ENCODE measurements at places on chromosomes 7 and 10.
A peak's percentile ranks its signal among the peaks of the same experiment; 100 is the strongest.

DNA sequence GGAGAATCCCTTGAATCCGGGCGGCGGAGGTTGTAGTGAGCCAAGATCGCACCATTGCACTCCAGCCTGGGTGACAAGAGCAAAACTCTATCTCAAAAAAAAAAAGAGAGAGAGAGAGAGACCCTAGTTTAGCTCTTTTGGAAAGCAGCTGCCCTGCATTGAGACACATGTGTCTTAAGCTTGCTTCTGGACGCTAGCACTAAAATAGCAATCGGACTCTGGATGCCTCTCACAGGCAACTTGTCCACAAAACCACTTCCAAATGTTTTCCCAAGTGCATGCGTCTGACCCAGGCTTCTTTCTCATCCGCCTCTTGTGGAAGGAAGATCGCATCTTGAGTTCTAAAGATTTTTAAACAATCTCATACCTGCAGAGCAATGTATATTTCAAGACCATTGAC is 182.7 kb downstream of the CUX1 start:
- DNase-seq: no peak

- DNase-seq: no peak
Measured at GRCh38 chr7:1667566-1668395, 2.3 kb upstream of the ELFN1 start.

- no peak for DNase-seq
Measured at GRCh38 chr7:885893-886625, 9.7 kb downstream of the GET4 start.

- DNase-seq: no peak
Measured at GRCh38 chr10:121514141-121514865, 83.9 kb downstream of the FGFR2 start.

DNA sequence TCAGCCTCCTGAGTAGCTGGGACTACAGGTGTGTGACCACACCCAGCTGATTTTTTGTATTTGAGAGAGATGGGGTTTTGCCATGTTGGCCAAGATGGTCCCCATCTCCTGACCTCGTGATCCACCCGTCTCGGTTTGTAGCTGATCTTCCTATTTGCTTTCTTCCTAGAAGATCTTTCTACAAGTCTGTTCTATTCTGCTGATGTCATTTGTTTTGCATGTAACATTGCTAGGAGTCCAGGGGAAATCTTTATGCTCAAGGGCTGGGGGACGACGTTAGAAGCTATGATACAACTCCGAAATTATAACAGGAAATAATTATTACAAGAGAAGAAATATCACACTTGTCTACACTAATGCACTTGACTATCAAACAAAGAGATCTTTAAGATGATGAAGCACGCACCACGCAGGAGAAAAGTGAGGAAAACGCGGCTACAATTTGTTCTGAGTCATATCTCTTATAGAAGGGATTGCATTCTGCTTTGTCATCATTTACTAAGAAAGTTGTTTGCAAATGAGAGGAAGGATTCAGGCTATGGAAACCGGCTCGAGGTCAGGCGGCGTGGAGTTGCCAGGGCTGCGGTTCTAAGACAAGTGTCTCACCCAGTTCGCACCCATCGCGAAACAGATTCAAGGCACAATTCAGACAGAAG is 103.0 kb upstream of the CARD11 start:
- no peak for DNase-seq

GRCh38 chr10:12195603-12196506 is at the start of the genes CDC123 and NUDT5:
TSS of gene CDC123 (plus strand) at chr10:12196188. CDS start at chr10:12196246, 58 bp downstream.
TSS of gene NUDT5 (minus strand) at chr10:12195891. CDS start at chr10:12186291, 9,600 bp downstream.
- peak; percentile 92 for DNase-seq

Data from CD4-positive, alpha-beta T cell (primary cell).